HepG2 (cell line): ENCODE measurements at places on chromosomes 12 and 14.

- DNase-seq: peak; percentile 17
- no peaks in the 10 kb centered on the region for H3K27me3 ChIP-seq
Observed at GRCh38 chr12:22684140-22685118, 59.5 kb downstream of the ETNK1 start.

GRCh38 chr12:75856235-75856634, 175.3 kb downstream of the PHLDA1 start:
- no peaks in the 10 kb centered on the region for H3K27me3 ChIP-seq
- H3K4me1 ChIP-seq: peaks cover 3% of the 10 kb centered on the region
- H3K27ac ChIP-seq: no peak overlapping the region
- H3K36me3 ChIP-seq: no peaks in the 10 kb centered on the region
- no peak overlapping the region for H3K4me3 ChIP-seq
- DNase-seq: no peak

DNA sequence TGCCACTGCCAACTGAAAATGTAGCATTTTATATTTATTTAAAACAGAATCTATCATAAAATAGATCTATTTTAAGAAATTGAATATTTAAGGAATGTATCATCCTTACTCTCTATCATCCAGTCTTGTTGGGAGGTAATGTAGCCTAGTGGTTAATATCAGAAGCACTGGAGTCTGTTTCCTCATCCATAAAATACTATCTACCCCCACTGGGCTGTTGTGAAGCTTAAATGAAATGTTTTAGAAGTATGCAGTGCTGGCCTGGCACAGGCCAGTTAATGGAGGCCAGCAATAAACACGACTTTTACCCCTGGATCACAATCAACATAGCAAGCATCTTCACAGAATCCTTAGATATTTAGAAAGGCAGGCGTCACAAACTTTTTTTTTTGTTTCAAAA, 188.0 kb downstream of the CAND1 start:
- DNase-seq: no peak
- no peaks in the 10 kb centered on the region for H3K27me3 ChIP-seq
- H3K36me3 ChIP-seq: no peaks in the 10 kb centered on the region

- DNase-seq: no peak
- no peak overlapping the region for H3K4me3 ChIP-seq
- no peaks in the 10 kb centered on the region for H3K27me3 ChIP-seq
- H3K27ac ChIP-seq: no peak overlapping the region
- H3K36me3 ChIP-seq: no peaks in the 10 kb centered on the region
- no peaks in the 10 kb centered on the region for H3K4me1 ChIP-seq
Observed at GRCh38 chr12:26214121-26214520, 18.7 kb downstream of the SSPN start.

- H3K27ac ChIP-seq: peak overlapping the region; percentile 84
- no peaks in the 10 kb centered on the region for H3K27me3 ChIP-seq
- DNase-seq: peak; percentile 10
- peaks cover 61% of the 10 kb centered on the region for H3K4me1 ChIP-seq
- H3K4me3 ChIP-seq: peak overlapping the region; percentile 56
Observed at GRCh38 chr14:64387232-64387781, 846 bp upstream of the MTHFD1 start.

DNA sequence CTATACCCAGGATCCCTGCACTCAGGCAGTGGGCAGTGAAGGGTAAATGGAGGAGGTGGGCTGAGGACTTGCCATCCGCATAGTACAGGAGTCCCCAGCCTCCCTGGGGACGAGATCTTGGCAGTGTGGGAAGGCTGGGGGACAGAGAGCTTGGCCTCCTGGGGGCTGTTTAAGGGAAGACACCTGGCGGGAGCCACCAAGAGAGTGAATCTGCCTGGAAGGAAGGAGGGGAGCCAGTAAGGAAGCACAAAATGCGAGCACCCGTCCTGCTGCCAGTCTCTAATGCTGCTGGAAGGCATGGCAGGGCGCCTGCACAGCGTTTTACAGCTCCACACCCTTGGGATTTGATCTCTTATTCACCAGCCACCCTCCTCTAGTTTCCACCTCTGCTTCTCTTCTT, 7.4 kb upstream of the KRT2 start:
- H3K27ac ChIP-seq: no peak overlapping the region
- DNase-seq: no peak
- no peaks in the 10 kb centered on the region for H3K4me1 ChIP-seq
- H3K36me3 ChIP-seq: no peaks in the 10 kb centered on the region
- H3K27me3 ChIP-seq: peaks cover 34% of the 10 kb centered on the region; the same call in 2 of the 3 replicates
- H3K4me3 ChIP-seq: no peak overlapping the region

GRCh38 chr12:122981036-122981471, 573 bp downstream of the ARL6IP4 start:
- peaks cover 19% of the 10 kb centered on the region for H3K36me3 ChIP-seq
- H3K4me3 ChIP-seq: peak overlapping the region; percentile 99
- DNase-seq: no peak
- peaks cover 78% of the 10 kb centered on the region for H3K4me1 ChIP-seq
- H3K27ac ChIP-seq: peak overlapping the region; percentile 93
